ENCODE measurements at places on chromosomes 6 and 20.

- no peak for DNase-seq
These were observed 119.2 kb upstream of the CCN2 start for GRCh38 chr6:132070356-132070755.

DNA sequence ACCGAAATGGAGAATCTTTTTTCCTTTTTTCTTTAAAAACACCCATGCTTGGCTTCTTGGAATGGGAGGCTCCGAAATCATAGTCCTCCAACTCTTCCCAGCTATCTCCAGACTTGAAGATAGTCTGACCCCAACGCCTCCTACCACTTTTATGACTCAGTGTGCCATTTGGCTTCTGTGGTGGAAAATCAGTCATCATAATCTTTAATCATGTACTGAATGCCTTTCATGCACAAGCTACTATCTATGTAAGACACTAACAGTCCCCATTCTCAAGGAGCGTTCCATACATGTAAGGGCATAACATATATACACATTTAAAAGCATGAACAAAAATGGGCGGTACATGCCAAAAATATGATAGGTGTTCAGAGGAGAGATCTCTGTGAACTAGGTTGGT is 44.1 kb downstream of the TMEM14B start:
- DNase-seq = no peak

DNA sequence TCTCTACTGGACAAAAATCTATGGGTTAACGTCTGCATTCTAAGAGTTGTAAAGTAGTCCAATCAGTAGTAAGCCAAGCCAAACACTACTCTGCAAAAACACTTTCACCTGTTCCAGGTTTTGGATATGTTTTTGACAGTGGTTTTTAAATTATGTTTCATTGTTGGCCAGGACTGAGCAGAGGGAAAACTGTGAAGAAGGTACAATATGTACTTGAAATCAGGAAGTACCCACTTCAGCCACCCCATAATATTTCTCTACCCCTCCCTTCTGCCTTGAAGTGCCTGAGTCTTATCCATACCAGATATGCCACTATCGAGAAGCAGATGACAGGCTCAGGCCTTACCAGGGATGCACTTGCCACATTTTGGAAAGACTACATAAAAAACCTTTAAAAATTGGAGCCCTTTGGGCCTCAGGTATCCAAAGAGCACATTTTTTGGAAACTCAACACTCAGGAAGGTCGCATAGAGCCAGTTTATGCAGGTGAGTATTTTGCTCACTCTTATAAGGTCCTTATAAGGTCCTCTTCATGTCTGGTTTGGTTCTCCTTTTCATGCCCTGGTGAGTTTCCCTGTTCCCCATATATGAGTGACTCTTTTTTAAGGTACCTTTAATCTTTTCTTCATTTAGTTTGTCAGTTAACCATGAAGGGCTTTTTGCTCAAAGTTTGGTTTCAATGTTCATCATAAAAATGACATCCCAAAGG is 859.3 kb upstream of the FLRT3 start:
- DNase-seq = no peak

- peak; percentile 17 for DNase-seq
These were observed 167.0 kb upstream of the MYLIP start for GRCh38 chr6:15961635-15962448.

DNA sequence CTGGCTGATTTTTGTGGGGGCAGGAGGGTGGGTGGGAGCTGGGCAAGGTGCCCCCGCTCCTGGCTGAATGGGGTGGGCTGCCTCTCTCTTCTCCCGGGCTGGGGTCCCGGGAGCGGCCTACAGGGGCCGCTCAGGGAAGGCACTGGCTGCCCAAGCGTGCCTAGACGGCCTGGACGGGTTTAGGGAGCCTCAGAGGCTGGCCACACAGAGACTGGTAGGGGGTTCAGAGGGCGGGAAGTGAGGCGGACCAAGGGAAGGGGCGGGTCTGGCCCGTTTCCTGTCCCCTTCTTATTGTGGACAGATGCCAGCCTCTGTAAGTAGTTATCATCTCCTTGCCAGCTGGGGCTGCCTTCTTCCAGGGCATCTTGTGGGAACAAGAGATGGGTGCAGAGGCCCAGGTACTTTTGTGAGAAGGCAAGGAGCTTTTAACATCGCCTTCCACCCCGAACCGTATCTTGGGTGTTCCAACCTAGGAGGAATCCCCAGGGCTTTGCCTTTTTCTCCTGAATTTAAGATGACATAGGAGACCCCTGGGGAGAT is 437 bp downstream of the CD40 start:
- DNase-seq = no peak

- no peak for DNase-seq
These were observed 106.4 kb upstream of the ASCC3 start for GRCh38 chr6:100987556-100987955.

DNA sequence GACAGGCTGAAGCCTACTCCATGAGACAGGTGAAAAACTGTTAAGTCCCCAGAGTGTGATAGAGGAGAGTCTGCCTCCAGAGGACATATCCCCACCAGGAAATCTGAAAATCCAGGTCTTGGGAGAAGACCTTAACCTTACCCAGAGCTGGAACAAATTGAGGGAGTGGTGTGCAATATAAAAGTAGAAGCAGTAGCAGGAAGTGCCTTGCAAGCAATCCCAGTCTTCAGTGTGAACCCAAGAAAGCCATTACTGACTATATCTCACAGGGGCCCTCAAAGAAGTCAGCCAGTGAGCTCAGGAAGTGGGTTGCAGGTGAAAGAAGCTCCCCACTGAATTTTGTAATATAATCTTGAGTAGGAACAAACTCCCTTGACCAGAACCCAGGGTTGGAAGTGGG is 41.9 kb upstream of the PKIB start:
- DNase-seq = no peak

DNA sequence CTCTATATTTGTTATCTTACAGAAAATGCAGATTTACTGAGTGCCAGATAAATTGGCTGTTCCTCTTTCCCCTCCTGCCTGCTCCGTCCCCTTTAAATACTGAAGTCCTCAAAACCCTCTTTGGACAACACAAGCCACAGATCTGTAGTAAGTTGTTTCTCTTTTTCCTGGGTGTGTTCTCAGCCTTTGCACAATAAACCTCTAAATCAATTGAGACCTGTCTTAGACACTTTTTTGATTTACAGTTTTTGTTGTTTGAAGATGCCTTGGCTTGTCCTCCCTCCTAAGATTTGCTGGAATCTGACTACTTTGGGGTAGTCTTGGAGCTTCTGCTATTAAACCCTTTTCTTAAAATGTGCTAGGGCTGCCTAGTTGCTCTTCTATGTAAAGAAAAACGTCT is 60.9 kb upstream of the EIF2S2 start:
- no peak for DNase-seq

- DNase-seq = no peak
These were observed 452.0 kb downstream of the PREX1 start for GRCh38 chr20:48375804-48376203.

- DNase-seq = no peak
These were observed 1.8 kb downstream of the OSER1 start for GRCh38 chr20:44208770-44209169.

DNA sequence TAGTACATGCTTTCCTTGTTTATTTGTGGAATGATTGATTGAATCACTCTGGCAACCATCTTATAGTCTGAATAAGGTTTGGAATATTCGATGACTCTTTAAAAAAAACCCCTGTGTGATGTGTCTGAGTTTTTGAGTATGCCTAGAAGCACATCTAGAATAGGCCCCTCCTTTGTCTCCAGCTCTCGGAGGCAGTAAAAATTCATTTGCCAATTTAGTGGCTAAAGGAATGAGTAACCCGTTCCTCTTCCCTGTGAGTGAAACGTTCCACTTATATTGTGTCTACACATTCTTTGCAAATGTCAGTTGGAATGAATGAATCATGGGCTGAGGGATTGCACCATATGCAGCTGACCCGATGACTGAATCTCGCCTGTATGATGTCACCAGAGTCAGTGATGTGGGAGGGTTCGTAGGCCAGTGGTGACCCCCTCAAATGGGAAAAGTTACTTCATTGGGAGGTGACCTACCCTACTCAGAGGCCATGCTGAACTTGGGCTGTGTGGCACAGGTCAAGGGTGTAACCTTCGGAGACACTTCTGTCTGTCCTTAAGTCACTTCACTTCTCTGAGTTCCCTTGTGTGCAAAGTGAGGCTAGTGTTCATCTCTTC is 21.6 kb downstream of the MOCS3 start:
- DNase-seq = peak; percentile 92

GRCh38 chr20:42364446-42364845 is 746.3 kb upstream of the CHD6 start:
- DNase-seq = no peak

DNA sequence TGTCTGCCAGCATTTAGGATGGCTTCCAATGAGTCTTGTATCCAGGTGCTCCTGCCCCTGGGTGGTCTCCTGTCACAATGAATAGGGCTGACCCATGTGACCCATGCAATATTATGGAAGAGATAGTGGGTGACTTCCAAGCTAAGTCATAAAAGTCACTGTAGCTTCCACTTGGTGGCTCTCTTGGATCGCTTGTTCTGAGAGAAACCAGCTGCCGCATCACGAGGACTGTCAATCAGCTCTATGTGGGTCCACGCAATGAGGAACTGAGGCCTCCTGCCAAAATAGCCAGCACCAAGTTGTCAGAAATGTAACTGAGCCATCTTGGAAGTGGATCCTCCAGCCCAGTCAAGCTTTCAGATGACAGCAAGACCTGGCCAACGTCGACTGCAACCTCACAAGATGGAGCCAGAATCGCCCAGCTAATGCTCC is 14.9 kb upstream of the MATN4 start:
- DNase-seq = no peak

GRCh38 chr6:159203304-159204005 is 34.3 kb downstream of the FNDC1 start:
- peak; percentile 90 for DNase-seq

DNA sequence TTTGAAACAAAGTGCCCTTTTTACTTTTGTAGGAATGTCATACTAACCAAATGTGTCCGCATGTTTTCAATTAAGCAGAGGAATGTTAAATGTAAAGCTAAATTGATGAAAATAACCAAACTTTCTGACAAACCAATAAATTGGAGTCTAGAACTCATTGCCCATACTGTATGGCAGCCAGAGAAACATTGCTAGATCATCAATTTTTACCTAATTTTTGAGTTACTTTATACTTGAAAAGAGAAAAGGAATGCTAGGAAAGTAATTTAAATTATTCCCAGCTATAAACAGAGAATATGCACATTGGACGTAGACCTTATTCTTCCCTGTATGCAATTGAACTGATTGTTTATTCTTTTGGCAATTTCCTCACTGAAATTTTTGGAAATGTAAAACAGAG is 44.4 kb downstream of the RPS12 start:
- DNase-seq = no peak

DNA sequence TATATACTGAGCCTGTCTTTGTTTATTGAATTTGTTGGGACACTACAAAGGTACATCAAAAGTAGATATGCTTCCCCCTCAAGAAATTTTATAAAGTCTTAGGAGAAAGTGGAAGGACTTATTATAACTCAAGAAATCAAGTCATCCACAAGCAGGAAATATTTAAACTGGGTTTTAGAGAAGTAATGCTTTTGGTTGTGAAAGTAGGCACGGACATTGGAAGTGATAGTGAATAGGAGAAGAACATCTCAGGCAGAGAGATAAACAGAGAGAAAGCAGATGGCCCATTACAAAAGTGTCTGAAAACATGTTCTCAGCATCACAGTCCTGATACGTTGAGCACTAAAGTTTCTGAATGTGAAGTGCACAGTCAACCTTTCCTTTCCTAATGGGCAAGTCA is 415.6 kb upstream of the RNF217 start:
- DNase-seq = no peak

GRCh38 chr6:26306232-26306631 is 58.8 kb upstream of the BTN3A2 start:
- DNase-seq = no peak

- no peak for DNase-seq
These were observed 74.7 kb downstream of the PHACTR2 start for GRCh38 chr6:143752459-143752858.

GRCh38 chr6:132414761-132415160 is 13.5 kb upstream of the MOXD1 start:
- no peak for DNase-seq

GRCh38 chr6:98843271-98844243 is 9.2 kb downstream of the POU3F2 start:
- DNase-seq = no peak

DNA sequence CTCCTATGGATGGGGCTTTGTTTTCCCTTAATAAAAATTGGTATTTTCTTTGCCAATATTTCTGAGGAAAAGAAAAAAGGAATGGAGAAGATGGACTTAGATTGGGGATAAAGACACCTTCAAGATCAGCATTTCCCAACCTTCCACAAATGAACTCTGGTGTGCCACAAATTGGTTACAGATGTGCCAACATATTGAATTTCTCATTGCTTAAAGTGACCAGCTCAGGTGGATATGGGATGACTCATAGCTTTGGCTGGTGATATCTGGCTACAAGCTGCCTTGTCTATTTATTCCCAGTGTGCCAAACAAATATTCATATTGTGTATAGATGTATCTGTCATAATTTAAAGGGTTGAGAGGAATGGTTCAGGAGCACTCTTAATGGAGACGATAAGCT is 32.5 kb downstream of the THEMIS start:
- DNase-seq = no peak

DNA sequence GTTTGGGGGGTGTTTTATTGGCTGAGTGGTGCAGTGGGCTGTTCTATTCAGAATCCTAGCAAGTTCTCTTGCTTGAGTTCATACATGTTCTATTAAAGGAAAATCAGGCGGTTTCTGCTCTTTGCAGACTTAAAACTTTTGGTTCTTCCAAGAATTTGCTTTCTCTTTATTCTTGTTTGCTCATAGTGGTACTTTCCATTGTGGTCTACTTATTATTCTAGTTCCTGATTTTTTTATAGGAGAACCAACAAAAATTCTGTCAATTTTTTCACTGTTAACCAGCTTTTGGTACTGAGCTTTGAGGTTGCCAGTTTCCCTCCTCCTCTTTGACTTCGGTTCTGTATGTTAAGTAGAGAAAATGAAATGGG is 6.7 kb downstream of the AFDN start:
- no peak for DNase-seq

DNA sequence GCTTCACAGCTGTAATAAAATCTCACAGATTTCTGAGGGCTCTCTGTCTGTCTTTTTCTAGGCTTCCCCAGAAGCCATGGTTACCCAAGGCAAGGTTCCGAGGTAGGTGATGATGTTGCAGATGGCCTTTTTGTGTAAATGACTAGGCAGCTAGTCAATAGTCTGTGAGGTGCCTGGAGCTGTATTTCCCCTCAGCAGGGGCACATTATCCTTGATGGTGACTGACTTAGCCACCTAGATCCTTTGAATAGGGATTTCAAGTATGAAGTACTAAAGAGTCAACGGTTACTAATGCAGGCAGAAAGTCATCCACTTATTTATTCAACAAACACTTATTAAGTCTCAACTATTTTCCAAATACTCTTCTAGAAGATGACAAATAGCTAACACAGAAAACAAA is 49.3 kb upstream of the L3MBTL3 start:
- no peak for DNase-seq

DNA sequence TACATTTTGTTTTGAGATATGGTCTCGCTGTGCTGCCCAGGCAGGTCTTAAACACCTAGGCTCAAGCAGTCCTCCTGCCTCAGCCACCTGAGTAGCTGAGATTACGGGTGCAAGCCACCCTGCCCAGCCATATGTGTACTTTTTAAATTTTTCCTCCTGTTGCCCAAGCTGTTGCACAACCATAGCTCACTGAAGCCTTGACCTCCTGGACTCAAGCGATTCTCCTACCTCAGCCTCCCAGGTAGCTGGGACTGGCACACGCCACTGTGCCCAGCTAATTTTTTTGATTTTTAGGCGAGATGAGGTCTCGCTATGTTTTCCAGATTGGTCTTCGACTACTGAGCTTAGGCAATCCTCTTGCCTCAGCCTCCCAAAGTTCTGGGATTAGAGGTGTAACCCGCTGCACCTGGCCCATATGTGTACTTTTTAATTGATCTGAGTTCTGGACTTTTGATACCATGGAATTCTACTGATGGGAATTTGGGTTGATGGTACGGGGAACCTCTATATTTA is 44.9 kb downstream of the ITCH start:
- no peak for DNase-seq

All from GM03348 (cell line).